NCI-H187 (cell line): ENCODE measurements at places on chromosomes 1 and 21.
A peak's percentile ranks its signal among the peaks of the same experiment; 100 is the strongest.

DNA sequence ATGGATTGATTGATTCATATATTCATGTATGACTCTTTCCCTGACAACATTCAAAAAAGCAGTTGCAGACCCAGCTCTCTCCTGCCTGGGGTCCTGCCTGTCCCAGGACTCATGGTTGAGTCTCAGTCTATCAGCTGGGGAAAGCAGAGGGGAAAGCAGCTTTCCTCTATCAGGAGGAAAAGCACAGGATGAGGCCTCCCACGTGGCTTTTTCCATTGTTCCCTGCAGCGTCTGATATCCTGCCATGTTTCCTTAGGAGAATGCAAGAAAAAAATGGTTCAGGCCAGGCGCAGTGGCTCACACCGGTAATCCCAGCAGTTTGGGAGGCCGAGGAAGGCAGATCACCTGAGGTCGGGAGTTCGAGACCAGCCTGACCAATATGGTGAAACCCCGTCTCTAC lies 133.0 kb upstream of the VAMP3 start:
- DNase-seq: no peak

DNA sequence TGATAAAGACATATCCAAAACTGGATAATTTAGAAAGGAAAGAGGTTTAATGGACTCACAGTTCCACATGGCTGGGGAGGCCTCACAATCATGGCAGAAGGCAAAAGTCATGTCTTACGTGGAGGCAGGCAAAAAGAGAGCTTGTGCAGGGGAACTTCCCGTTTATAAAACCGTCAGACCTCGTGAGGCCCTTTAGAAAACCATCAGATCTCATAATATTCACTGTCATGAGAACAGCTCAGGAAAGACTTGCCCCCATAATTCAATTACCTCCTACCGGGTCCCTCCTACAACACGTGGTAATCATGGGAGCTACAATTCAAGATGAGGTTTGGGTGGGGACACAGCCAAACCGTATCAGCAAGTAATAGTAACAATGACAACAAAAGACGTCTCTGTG lies 88.2 kb upstream of the SLC25A33 start:
- no peak for DNase-seq

DNA sequence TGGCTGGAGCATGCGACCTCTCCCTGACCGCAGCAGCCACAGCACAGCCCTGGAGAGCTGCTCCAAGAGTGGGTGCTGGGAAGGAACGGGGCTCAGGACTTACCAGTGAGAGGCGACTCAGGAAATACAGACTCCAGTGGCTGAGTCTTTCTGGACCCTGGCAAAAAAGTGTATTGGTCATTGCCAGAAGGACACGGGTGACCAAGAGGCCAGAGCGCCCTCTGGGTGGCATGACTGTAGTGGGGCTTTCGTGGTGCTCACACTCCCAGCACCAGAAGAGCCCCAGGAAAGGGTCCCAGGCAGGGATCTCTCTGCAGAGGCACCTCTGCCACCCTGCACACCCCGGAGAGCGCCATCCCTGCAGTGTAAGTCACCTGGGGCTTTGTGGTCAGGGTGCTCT lies 8.9 kb upstream of the PRDM16 start:
- no peak for DNase-seq

DNA sequence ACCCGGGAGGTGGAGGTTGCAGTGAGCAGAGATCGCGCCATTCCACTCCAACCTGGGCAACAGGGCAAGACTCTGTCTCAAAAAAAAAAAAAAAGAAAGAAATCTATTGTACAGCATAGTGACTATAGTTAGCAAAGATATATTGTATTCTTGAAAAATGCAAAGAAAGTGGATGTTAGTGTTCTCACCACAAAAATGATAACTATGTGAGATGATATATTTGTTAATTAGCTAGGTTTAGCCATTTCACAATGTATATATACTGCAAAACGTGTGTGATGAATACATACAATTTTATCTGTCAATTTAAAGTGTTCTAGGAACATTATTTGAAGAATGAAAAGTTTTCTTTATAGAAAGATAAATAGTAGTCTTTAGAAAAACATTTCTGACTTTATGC lies 179.9 kb downstream of the AK5 start:
- DNase-seq: no peak

- DNase-seq: no peak
Observed at GRCh38 chr1:201653233-201653632, 114.3 kb downstream of the NAV1 start.

- no peak for DNase-seq
Observed at GRCh38 chr1:23651069-23651808, 40.4 kb upstream of the RPL11 start.

GRCh38 chr1:6460301-6461050 lies 5.5 kb downstream of the TNFRSF25 start:
- DNase-seq: no peak

DNA sequence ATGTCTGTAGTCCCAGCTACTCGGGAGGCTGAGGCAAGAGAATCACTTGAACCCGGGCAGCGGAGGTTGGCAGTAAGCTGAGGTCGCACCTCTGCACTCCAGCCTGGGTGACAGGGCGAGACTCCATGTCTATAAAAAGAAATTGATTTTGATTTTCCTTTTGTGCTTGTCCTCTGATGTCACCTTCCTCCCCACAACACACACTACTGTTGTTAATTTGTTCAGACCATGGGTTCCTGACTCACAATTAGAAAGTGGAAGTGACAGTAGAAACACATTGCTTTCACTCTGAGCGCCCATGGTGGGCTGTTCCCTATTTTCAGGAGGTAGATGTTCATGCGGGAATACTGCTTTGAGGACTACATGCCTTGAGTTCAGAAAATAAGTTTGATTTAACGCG lies 165.5 kb upstream of the KCNJ6 start:
- no peak for DNase-seq

DNA sequence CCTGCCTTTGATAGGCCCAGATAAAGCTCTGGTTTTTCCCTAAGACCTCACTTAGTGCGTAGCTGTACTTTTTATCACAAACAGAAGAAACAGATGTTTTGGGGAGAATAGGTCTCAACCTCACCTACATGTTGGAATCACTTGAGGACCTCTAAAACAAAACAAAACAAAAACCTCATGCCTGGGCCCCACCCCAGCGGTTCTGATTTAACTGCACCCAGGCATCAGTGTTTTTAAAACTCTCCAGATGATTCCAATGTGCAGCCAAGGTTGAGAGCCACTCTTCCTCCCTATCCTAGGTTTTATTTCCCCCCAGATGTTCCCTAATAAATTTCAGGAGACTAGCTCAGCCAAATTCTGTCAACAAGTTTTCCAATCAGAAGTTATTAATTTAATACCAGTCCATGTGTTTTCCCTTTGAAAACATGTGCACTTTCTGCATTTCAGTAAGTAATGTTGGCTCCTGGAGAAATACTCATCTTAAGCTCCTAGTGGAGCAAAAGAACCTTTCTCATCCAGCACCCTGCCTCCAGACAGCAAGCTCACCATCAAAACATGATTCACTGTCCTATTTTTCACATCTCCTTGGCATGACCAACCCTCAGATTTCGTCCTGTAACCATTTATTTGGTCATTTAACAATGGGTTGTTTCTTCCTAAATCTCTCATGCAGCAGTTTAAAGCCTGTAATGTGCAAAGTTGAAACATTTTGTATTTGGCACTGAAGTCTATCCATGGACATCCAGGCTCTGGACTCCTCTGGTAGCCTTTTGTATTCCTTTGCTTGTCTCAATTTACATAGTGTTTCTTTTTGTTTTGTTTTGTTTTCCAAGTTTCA lies 27.5 kb downstream of the LRRC8C start:
- DNase-seq: no peak

DNA sequence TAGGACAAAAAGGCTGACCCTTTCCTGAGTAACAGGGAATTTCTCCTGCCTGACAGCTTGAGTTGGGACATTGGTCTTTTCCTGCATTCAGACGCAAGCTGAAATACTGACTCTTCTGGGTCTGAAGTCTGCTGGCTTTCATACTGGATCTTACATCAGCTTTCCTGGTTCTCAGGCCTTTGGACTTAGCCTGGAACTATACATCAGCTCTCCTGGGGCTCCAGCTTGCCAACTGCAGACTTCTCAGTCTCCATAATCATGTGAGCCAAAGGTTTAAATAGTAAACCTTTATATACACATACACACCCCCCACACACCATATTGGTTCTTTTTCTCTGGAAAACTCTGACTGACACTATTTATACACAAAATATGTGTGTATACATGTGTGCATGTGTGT lies 59.0 kb upstream of the KCND3 start:
- DNase-seq: no peak

DNA sequence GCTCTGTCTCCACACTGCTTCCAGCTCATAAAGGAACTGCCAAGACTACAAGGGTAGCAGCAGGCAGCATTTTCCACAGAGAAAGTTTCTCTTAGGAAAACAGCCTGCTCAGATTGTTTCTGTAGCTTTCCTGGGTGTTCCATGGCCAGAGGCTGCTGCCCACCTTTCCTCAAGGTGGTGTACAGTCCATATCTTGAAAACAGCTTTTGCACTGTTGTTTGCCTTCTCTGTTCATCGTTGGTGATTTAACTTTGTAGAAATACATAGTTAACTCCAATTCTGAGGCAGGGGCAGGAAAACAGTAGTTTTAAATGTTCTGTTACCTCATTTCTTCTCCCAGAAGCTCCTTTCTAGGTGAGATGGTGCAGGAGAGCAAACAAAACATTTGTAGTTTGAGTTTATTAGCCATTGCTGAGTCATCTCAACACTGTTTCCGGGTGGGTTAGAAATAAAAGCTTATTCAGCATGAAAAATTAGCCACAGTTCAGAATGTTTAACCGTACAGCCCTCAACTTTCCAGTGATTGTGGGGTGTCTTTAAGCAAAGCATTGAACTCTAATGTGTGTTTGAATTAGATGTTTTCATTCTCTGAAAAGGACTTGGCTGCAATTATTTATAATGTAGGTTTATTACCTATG lies 41.7 kb downstream of the DIP2A start:
- no peak for DNase-seq

DNA sequence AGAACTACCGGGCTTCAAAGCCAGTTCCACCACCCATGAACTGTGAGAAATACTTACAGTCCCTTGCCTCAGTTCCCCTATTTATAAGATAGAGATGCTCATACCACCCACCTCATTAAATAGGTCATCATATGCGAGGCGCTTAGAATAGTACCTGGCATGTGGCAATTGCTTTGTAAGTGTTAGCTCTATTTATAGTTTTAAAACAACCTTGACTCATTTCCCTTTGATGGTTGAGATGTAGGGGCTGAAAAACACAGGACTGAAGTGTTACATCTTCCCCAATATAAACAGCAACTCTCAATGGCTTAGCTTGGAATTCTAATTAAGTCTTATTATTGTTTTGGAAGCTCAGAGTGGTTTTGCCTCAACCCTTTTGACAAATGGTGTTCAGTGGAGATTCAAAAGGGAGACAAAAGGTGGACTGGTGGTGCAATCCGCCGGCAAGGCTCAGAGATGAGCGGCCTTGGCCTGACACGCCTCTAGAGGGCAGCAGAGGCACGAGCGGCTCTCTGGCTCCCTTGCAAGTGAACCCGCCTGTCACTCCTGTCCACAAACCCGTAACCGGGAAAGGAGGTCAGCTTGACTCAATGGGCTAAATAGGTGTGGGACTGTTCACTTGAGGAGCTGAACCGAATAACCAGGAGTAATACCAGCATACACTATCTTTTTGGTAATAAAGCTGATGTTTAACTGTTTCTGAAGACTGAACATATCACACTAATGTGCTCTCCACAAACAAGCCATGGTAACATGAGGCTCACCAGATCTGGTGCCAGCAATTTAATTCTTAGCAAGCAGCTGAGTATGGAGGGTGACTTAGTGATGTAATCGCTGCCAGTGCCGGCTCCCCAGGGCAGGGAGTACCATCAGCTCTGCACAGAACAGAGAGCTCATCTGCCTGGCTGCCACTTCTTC lies 19.5 kb upstream of the SMYD2 start:
- DNase-seq: peak; percentile 18

DNA sequence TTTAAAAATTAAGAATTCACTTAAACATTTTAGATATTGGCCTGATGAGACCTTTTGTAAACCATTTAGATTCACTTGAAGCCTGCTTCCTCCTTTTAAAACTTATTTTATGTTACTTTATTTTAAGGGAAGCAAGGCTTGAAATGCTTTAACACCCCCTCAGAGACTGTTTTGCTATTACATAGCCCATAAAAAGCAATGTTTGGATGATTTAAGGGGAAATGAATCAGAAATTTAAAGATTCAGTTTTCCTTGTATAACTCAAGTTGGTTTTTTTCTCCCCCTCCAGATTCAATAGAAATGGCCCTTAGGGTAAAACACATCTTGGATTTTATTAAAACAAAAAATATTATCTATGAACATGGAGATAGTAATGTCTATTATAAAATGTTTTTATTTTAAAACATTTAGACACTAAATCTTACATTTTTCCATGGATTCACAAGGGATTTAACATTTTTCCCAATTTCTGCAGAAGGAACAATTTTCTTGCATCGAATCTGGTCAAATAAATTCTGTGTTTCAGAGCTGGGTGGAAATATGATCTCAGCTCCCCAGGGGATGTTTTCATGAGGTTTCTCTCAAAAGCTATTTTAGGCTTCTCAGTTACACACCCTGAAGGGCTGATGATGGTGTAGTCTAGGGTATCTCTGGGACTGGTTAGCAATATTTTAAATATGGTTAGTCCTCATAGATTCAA lies 69.3 kb upstream of the WARS2 start:
- no peak for DNase-seq

- no peak for DNase-seq
Observed at GRCh38 chr1:5594056-5594956, 397.9 kb downstream of the NPHP4 start.

- DNase-seq: no peak
Observed at GRCh38 chr1:212269306-212269705, 15.9 kb upstream of the PPP2R5A start.

DNA sequence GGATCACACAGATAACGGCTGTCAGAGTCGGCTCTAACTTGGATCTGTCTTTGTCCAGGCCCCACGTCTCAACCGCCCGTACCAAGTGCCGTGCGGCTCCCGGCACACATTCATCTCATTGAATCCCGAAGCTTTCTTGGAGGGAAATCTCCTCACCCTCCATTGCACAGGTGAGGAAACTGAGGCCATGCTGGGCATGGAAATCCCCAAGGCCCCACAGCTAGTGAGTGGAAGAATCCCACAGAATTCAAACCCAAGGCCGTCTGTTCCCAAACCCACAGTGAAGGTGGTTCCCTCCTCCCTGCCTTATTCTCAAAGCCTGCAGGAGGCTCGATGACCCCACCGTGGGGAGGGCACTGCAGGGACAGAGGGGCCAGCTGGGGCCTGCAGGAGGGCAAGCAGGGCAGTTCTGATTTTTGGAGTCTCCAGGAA lies 437.9 kb downstream of the MATN1 start:
- no peak for DNase-seq

DNA sequence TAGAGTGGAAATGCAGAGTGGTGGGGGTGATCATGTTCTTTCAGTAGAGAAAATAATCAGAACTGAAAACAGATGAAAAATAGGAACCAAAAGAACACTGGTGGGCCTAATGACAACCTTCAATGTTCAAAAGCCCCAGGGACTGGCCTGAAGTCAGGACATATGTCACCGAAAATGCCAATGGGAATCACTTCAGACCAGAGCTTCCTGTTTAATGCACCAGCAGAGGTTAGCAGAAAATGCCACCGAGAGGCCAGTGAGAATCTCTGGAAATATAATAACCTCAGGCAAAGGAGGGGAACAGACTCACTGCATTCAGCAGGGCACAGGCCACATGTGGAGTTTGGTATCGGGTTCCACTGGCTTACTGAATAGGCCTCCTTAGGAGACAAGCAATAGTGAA lies 15.9 kb upstream of the CD58 start:
- DNase-seq: no peak

GRCh38 chr1:221801773-221802516 lies 60.1 kb upstream of the DUSP10 start:
- no peak for DNase-seq

- no peak for DNase-seq
Observed at GRCh38 chr1:201457508-201457960, 11.5 kb downstream of the PHLDA3 start.

GRCh38 chr1:246454655-246455054 lies 52.4 kb downstream of the SMYD3 start:
- no peak for DNase-seq
